ENCODE measurements at places on chromosomes 2 and 18.

DNA sequence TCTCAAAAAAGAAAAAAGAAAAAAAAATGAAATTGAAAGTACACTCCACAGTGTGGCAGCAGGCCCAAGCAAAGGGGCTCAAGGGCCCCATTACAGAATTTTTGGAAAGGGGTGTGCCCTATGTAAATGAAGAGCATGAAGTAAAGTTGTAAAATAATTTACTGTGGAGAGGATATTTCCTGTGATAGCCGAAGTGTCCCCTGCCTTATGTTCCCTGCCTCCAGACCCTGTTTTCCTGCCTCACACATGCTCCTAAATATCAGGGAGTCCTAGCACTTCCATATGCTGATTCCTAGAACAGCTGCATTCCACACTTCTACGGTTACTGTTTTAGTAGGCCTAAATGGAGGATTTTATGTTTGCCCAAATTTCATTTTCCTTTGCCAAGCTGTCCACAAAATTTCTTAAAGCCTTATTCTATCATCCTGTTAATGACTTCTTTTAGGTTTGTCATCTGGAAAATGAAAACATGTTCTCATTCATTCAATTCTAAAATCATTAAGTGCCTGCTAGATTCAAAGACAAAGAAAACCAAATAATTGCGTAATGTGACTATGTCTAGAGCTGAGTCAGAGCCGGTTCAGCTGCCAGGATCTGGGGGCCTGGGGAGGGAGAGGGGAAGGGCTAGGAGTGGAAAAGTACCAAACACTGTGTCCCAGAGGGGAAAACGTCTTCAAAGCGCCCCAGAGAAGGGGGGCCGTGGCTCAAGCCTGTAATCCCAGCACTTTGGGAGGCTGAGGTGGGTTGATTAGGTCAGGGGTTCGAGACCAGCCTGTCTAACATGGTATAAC is 25.9 kb upstream of the IMPA2 start:
- DNase-seq: peak; percentile 73

DNA sequence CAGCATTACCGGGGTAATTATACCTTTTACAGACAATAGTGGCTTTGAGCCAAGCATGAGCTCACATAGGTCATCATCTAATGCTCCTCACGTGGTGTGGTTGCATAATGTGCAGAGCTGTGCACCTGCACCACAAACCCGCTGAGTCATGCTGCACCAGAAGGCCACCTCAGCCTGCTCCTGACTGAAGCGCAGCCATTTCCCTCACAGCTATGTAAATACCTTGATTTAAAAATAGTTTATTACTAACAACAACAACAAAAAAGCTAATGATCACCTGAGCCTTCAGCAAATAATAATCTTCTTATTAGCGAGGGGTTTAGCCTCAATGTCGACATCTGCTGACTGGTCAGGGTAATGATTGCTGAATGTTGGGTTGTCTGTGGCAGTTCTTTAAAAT is 238.8 kb downstream of the MBD5 start:
- DNase-seq: peak; percentile 91

DNA sequence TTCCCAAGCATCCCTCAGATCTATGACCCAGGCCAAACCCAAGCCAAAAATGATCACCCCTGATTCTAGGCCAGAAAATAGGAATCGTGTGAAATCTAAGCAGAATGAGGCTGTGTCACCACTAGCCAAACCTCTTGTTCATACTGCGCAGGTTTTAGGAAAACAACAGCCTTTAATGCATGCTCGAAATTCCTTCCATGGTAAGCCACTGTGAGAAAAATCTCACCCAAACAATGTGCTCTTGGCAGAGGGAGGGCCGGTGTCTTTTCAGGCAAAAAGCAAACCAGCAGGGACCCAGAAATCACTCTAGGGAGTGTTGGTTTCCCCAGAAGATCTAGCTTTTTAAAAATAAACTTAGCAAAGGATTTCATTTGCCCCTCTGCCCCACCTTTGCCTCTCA is 71.2 kb upstream of the FOSL2 start:
- DNase-seq: no peak

DNA sequence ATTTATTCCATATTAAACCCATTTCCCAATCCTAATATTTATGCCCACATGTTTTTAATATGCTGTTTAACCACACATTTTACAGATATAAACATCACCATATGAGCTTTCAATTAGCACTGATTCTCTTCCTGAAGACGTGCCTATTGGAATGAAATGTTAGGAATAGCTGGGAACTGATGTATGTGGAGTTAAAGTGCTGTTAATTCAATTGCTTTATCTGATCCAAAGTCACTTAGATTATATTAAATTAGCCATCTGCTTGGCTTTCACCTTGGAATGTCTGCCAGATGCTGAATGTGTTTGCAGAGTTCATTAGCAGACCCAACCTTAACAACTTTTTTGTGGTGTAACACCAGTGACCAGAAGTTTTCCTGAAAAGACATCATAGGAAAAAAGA is 942.9 kb upstream of the KLHL29 start:
- DNase-seq: no peak

GRCh38 chr2:12678186-12678585 is 38.5 kb upstream of the TRIB2 start:
- DNase-seq: no peak

Data from epithelial cell of esophagus (primary cell).